Left hindlimb (tissue), 1 donor: ENCODE measurements at places on chromosomes 5 and 9.

DNA sequence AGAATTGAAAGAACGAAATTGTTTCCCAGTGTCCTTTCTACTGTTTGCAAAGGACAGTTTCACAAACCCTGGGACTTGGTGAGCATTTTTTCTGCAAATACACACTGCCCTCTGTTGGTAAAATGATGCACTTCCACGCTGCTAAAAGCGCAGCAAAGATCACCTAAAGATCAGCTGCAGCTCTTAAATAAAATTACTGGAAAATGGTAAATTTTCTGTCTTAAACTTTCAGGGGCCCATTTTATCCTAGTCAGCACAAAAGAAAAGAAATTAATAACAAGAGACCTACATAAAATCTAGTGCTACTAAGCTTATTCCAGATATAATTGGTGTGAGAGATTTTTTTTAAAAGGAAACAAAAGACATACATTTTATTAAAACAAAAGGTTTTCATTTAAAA is 566.0 kb downstream of the CAAP1 start:
- DNase-seq, result peak; percentile 59

DNA sequence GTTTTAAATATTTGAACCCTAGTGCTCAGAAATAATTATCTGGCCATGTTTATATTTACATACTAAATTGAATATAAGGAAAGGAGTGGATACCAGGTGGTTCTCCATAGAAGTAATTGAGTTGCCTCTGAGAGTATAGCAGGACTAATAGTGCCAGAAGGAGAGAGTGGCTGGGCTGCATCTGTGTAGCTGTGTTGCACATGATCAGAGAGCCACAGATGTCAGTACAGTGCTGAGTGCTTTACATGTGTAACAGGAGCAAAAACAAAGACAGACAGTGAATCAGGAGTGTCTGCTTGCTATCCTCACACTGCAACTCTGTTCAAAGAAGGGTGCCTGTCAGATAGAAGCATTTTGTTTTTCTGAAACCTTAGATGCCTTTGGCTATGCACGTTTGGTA is 353.9 kb upstream of the PAPPA start:
- no peak for DNase-seq

DNA sequence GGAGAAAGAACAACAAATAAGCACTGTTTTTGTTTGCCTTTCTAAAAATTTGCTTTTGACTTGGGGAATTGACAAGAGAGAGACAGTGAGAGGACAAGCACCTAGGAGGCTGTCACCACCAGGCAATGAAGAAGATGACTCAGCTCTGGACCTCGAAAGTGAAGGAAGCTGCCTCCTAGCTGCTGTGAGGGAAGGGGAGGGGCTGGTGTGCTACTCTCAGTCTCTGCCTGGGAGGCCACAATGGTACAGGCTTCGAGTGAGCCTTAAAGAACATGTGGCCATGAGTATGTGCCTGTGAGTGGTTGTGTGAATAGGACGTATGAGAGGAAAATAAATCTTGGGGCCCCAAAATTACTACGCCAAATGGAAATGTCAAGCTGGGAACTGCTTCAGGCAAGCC is 7.1 kb upstream of the PLK2 start:
- no peak for DNase-seq

DNA sequence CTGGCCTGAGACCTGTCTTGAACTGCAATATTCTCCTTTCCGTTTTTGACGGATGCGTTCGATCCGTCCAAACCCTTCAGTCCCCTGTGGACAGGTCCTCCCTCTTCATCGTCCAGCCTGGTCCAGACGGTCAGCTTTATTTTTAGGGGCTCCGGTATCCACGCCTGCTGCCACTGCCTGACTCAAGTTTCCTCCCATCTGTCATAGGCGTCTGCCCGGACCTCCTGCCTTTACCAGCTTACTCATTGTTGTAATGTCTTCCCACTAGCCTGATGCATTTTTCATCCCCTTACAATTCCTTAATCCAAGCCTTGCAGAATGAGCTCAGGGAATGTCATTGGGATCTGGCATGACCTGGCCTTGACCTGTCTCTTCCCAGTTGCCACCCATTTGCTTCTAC is 145.8 kb downstream of the TENT4A start:
- DNase-seq, result no peak

- no peak for DNase-seq
These were observed 152.0 kb downstream of the PRR16 start for GRCh38 chr5:120615967-120616645.

DNA sequence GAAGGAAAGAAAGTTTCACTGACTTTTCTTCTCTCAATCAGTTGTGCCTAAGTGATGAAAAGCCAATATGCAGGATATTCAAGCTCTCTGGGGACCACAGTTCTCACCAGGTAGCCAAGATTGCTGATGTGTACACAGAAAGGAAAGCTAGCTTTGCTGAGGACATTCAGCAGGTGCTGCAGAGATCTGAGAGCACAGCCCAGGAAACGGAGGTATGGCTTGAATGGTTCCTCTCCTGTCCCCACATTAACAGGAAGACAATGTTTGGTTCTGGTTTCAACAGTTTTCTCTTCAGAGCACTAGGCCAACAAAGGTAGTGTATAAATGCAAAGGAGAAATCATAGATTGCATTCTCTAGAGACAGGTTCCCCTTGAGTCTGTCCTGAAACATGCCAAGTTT is 69.6 kb downstream of the PTPDC1 start:
- no peak for DNase-seq

- DNase-seq, result no peak
These were observed 27.9 kb upstream of the CEMIP2 start for GRCh38 chr9:71796100-71796767.

DNA sequence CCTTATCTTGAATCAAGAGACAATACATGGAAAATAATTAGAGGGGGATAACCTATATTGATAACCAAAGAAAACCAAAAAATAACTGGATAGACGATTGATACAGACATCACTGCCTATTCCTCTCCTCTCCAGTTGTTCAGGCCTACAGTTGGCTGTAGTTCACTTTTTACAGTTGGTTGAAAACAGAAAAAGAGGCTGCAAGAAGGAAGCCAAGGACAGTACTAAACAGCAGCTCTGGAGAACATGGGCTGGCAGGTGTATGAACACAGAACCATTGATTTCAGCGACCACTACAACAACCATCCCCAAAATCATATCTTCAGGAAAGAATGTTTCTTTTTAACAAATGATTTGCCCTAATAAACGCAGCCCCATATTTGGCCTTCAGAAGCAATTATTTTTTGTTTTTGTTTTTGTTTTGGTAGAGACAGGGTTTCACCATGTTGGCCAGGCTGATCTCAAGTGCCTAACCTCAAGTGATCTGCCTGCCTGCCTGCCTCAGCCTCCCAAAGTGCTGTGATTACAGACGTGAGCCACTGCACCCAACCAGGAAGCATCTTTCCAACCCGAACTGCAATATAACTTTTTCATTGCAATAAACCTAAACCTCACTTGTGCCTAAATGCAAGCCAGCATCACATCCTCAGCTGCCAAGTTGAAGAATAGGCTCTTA is 64.3 kb downstream of the MLLT3 start:
- no peak for DNase-seq

- DNase-seq, result no peak
These were observed 41.3 kb downstream of the NTRK2 start for GRCh38 chr9:84710701-84711397.

- DNase-seq, result no peak
These were observed 217.1 kb downstream of the EBF1 start for GRCh38 chr5:158882660-158883059.

DNA sequence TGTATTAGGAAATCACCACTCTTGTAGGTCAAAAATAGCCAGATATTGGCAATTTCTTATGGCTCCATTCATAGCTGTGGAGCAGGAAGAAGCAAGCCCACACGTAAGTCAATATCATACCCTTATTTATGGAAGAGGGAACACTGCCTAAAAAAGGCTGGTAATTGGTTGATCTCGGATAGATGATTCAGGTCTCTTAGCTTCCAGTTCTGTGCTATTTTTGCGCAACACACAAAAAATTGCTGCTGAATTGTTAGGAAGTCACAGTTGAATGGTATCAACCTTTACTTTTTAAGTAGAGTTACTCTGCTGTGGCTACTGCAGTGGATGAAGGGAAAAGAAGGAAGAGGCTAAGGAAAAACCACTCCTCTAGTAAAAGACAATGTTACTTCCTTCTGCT is 168.8 kb downstream of the ARHGAP26 start:
- no peak for DNase-seq

- no peak for DNase-seq
These were observed 47.5 kb downstream of the SPATA31D1 start for GRCh38 chr9:82036086-82036485.

- DNase-seq, result peak; percentile 56
These were observed 2.5 kb upstream of the SPRY4 start for GRCh38 chr5:142327111-142327842.

- no peak for DNase-seq
These were observed 466 bp downstream of the SMC2 start for GRCh38 chr9:104094534-104095015.

GRCh38 chr5:112684737-112685136 is 52.9 kb upstream of the APC start:
- no peak for DNase-seq

- DNase-seq, result no peak
These were observed 42.3 kb upstream of the NEK6 start for GRCh38 chr9:124215368-124215910.

GRCh38 chr9:69307446-69308205 is 17.4 kb upstream of the ENTREP1 start:
- DNase-seq, result no peak

DNA sequence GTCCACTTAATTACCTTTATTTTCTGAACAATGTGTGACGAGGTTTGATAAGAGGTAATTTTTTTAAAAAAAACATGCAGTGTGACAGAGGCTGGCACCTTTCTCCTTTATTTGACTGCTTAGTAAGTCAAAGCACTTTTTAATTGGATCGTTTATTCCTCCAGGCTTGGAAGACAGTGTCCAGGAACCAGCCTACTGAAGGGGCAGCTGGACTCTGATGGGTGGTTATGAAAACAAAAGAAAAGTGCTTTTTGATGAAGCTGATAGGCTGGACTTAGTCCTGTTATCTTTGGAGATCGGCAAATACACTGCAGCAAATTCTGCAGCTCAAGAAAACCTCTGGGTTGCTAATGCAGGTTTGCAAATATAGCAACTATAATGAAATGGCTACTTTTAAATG is 141.7 kb downstream of the DCP2 start:
- DNase-seq, result no peak

- DNase-seq, result no peak
These were observed 6.6 kb upstream of the UBQLN1 start for GRCh38 chr9:83714329-83714728.

DNA sequence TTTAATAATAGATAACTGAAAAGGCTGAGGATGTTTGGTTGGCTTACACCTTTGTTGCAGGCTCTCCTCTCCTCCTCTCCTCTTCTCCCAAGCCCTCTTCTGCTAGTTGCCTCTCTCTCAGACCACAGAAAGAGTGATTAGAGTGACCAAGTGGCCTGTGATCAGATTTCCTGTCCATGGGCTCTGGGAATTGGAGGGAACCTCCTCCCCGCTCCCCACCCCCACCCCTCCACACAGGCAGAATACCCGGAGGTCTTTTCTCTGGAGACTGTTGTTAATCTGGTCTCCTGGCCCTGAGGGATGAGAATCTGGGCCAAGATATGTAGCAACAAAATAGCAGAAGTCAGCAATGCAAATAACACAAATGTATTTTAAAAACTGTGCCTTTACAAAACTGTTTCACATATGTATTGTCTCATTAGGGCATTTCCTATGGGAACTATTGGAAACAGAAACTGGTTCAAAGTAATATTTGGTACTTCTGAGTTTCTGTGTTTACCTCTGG is 361.3 kb downstream of the NR2F1-AS1 start:
- DNase-seq, result no peak

- DNase-seq, result no peak
These were observed 28.4 kb downstream of the NR2F1 start for GRCh38 chr5:93611273-93611975.

- DNase-seq, result no peak
These were observed 19.6 kb downstream of the TCF7 start for GRCh38 chr5:134133995-134134541.

- DNase-seq, result no peak
These were observed 136.7 kb upstream of the ZNF462 start for GRCh38 chr9:106726070-106726815.

DNA sequence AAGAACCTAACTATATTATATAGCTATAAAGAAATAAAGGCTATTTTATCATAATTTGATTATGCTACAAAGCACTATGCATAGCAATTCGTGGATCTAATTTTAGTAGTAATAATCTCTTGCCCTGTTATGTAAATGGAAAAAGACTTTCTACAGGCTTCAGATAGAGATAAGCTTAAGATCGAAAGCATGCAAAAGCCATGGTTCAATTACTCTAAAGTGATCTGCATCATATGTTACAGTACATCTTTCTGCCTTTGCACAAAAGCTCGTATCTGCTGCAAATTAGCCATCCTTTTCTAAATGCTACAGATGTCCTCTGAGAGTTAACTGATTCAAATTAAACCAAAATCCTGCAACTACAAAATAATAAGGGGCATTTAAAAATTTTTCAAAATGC is 234.8 kb upstream of the TMEM161B start:
- no peak for DNase-seq

- no peak for DNase-seq
These were observed 548.9 kb downstream of the BNC2 start for GRCh38 chr9:16321461-16322119.

DNA sequence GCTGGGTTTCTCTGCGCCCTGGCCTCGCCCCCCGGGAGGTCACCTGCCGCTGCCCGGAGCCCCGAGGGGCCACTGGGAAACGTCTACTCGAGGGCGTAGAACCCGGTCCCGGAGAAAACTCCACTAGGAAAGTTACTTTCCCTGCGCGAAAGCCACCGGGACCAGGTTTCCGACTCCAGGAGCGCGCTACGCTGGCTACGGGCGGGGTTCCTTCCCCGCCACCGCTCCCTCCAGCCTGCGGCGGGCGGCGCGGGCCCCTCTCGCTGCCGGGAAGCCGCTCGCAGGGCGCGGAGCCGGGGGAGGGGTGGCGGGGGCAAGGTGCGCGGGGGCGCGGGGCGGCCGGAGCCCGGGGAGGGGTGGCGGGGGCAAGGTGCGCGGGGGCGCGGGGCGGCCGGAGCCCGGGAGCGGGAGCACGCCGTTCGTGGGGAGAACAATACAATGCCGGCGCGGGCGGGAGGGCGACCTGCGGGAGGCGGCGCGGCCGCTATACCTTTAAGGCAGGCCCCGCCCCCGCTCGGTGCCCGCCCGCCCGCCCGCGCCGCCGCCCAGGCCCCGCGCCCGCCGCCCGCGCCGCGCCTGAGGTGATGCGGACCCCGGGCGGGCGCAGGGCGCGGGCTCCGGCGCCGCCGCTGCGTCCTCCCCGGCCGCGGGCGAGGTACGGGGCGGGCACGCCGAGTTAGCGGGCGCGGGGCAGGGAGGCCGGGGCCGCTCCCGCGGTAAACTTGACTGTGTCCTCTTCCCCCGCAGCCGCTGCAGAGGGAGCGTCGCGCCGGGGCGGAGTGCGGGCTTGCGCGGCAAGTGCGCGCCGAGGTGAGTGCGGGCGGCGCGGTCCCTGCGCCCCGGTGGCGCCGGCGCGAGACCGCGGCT is 278.1 kb downstream of the AOPEP start:
- DNase-seq, result peak; percentile 55

DNA sequence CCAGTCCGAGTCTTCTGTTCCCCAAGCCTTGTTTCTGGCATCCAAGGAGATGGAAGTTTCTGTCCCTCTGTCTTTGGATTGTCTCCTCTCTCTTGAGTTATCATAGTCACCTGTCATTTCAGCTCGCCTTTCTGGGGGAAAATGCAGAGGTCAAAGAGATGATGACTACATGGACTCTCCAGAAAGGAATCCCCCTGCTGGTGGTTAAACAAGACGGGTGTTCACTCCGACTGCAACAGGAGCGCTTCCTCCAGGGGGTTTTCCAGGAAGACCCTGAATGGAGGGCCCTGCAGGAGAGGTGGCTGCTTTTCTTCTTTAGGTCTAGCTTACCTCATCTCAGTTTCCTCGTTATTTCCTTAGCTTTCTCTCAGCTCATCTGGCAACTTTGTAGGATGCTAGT is 25.1 kb downstream of the ERAP2 start:
- DNase-seq, result no peak
